ENCODE measurements at places on chromosomes 6 and 20.

- no peak for DNase-seq
Observed at GRCh38 chr6:165222315-165223025, 86.9 kb downstream of the C6orf118 start.

GRCh38 chr6:18101873-18102272, 20.6 kb downstream of the NHLRC1 start:
- no peak for DNase-seq

GRCh38 chr6:110471726-110472365, 4.6 kb downstream of the SLC22A16 start:
- no peak for DNase-seq

DNA sequence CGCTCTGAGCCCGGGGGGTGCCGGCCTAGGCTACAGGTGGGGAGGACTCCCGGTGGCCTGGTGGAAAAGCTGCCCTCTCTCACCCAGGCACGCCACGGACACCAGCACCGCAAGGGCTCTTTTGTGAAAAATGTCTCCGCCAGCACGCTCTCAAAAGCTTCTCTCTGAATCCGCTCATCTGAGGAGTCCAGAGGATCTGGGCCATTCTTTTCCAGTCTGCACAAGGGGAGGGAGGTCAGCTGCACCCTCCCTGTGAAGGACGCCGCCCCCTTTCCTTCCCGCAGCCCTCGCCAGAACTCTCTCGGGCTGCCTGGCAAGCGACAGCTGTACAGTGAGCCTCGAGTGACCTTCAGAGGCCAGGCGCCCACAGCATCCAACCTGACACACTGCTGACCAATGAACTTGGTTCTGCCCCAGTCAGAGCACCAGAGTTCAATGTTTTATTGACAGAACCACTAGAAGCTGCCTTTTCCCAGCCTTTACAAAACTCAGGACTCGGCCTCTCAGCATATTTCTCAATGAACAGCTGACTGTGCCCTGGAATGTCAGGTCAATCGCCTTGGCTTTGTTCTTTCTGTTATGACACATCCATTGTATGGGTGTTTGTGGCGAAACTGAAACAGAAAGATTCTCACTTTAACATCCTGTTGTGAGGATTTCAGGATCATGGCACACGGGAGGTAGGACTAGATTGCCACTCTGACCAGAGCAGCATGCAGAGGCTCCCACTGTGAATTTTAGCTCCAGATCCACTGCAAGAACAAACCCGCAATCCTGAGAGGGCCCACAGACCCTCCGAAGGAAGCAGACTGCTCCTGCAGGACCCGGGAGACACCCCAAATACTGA, 26.7 kb downstream of the SERPINB9 start:
- DNase-seq, result peak; percentile 88

DNA sequence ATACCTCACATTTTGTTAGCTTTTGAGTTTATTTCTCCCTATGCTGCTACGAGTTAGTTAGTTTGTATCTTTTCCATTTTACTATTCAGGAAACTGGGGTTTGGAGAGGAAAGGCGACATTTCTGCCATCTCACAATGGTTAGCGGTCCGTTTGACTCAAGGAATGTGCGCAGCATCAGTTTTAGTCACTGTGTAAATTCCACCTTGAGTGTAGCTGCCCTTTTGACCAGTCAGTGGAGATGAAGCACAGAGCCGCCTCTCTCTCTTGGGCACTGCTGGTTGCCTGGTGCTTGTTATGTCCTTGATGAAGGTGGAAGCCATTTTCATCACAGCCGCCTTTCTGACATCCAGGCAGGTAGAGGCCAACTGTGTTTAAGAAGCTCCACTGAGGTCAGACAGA, 185.5 kb downstream of the SCP2D1 start:
- DNase-seq, result no peak
